ENCODE measurements at places on chromosomes 6 and 20. TPM values are rescaled to one million over a fixed set of nuclear protein-coding genes. Genes with fewer than 3 reads are reported as not detected.

- DNase-seq = no peak
Measured at GRCh38 chr6:42938987-42939809, 9.9 kb downstream of the CNPY3 start.

GRCh38 chr20:4925842-4926530 lies 75.3 kb downstream of the SLC23A2 start:
- DNase-seq = peak; percentile 55

DNA sequence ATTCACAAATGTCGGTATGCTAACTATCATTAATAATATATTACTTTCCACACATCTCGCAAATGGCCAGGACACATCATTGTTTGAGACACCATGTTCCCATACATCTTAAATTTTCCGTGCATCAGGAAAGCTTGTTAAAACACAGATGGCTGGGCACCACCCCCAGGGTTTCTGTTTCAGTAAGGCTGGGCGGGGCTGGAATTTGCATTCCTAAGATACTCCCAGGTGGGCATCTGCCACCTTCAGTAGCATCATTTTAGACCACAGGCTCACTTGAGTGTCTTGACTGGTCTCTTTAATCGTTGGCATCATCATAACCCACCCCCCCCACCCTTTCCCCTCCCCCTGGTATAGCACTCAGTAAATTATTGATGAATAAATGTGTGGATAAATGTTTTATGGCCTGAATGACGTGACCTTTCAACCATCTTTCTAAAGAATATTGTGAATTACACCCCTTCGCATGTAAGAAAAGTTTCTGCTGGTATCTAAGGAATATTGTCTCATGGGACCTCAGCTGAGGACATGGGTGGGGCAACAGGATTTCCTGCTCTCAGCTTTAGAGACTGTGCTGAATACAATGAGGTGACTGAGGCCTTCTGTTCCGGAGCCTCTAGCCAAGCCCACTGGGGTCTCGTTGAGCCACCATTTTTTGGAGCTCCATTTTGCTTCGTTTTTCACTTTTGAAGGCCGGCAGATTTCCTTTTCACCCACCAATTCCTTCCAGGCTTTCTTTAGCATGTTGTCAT lies 124.1 kb upstream of the NEDD9 start:
- no peak for DNase-seq

Gene C2
- 3.2 TPM for total RNA-seq

Gene MEP1A
- not detected for total RNA-seq

Gene ZBTB12
- 9.3 TPM for total RNA-seq
